SJSA1 (cell line): ENCODE measurements at places on chromosomes 5 and 9.

- DNase-seq = no peak
These were observed 16.5 kb downstream of the DNAJA1 start for GRCh38 chr9:33041432-33042188.

GRCh38 chr5:35246900-35247647 lies 16.8 kb upstream of the PRLR start:
- no peak for DNase-seq

- DNase-seq = no peak
These were observed 98.2 kb downstream of the GHR start for GRCh38 chr5:42521406-42521805.

DNA sequence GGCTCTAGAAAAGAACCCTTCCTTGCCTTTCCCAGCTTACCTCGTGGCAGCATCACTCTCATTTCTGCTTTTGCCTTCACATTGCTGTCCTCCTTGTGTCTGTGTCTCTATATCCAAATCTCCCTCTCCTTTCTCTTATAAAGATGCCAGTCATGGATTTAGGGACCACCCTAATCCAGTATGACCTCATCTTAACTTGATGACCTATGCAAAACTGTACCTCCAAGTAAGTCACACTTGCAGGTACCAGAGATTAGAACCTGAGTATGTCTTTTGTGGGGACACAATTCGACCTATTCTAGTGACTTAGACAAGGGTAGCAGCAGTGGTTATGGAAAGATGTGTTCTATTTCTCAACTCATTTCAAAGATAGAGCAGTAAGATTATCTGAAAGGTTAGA lies 160.1 kb downstream of the HMHB1 start:
- DNase-seq = no peak

DNA sequence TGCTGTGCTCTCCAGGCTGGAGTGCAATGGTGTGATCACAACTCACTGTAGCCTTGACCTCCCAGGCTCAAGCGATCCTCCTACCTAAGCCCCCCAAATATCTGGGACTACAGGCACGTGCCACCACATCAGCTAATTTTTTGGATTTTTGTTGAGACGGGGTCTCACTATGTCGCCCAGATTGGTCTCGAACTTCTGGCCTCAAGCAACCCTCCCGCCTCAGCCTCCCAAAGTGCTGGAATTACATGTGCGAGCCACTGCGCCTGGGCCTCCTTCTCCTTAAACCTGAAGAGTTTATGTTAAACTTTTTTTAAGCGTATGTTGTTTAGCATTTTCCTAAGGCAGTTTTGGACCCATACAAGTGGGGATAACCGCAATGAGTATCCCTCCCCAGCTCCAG lies 30.8 kb upstream of the SUSD3 start:
- DNase-seq = no peak

DNA sequence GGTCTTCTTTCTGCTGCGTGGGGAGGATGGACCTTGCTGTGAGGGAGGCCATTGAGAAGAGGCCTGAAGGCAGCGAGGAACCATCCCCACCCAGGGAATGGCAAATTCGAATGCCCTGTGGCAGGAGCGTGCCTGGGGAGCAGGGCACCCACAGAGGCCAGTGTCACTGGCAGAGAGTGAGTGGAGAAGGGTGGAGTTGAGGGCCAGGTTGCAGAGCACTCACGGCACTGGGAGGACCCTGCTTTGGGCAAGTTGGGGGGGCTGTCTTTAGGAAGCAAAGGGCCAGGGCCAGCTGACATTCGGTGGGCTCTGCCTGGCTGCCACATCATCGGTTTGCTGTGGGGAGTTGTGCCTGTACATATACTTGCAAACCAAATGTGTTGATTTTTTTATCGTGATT lies 47.2 kb downstream of the SYK start:
- DNase-seq = no peak

DNA sequence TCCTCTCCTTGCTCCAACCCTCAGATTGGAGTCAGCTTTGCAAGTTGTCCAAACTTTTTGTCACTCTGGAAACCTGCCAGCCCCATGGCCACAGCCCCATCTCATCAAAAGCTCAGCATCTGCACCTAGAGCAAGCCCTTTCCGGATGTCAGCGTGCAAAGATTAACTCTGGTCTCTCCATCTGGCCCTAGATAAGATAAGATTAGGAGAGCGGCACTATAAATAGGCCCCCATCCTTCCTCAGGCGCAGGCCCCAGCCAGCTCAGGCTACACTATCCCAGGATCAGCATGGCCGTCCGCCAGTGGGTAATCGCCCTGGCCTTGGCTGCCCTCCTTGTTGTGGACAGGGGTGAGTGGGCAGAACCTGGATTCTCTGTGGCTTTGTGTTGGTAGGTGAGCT lies at the start of gene SPINK4:
Gene SPINK4 (plus strand): TSS at position 247 of the 400 bp plus-strand sequence. CDS start 42 bp downstream, at position 289.
- no peak for DNase-seq

DNA sequence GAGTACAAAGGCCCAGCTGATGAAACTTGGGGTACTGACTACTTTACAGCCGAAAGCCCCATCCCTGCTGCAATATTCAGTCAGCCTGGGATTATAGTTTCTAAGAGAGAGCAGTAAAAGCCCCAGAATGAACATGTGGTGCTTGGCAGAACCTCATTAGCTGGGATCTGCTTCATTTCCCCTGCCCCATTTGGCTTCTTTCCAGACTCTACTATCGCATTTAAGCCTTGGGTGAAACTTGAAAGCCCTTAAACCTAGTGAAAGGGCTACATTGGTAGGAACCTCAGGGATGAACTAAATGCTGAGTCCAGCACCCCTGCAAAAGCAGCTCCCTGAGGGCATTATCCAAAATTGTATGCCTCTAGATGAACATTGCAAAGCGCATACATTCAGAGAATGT lies 631.1 kb downstream of the ACTL7B start:
- DNase-seq = no peak

DNA sequence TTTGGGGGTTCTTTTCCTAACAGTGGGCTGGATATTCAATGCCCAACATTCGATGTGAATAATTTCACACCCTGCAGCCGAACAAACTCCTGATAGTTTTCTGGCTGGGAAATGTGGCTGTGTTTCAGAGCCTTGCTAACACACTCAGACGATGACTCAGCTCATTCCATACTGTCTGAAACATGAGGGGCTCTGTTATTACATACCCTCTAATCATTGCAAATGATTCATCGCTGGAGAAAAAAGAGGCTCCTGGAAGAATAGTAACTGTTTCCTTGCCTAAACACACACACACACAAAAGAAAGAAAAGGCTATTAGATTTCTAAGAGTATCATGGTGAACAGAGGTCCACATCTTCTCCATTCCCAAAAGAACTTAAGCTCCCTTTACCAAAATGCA lies 75.8 kb downstream of the OXCT1 start:
- DNase-seq = peak; percentile 76

DNA sequence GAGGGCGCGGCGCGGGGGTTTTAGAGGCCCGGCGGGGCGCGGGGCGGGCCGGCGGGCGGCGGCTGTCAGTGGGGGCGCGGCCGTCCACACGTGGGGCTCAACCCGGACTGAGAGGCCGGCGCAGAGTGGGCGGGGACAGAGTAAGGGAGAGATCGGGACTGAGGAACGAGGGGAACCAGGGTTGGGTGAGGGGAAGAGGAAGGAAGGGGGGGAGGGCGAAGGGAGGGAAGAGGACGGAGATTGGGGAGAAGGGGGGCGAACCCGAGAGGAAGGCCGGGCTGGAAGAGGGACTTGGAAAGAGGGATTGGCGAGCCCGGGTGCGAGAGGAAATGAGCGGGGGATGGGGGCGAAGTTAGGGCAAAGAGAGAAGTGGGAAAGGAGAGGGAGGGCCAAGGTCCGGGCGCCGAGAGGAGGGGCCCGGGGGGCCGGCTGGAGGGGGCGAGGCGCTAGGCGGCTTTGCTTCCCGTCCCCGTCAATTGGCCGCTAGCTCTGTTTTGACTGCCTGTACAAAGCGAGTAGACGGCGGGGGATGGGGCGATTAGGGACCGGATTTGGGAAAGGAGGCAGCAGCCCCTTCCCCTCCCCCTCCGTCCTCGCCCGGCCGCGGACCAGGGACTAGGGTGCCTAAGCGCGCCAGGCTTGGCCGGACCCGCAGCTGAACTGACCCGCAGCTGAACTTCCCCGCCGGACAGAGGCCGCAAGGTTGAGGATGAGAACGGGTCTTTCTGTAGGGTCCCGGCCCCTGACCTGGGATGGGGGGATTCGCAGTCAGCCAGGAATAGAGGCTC lies 399 bp upstream of the FBN2 start:
- DNase-seq = peak; percentile 83

GRCh38 chr9:99231711-99232110 lies 9.6 kb downstream of the SEC61B start:
- no peak for DNase-seq

- DNase-seq = no peak
These were observed 95.7 kb downstream of the LHFPL2 start for GRCh38 chr5:78552729-78553342.

DNA sequence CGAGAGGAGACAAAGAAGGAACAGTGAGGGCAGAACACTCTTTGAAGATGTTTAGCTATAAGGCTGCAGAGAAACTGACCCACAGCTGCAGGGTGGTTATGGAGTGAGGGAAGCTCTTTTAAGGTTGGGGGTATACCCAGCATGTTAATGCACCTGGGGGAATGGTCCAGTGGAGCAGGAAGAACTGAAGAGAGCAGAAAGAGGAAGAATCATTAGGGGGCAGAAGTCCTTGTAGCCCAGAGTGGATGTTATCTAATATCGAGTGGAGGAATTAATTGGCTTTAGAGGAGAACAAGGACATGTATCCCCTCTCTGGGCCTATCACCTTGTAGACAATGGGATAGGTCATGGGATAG lies 7.7 kb downstream of the IL4 start:
- DNase-seq = no peak

DNA sequence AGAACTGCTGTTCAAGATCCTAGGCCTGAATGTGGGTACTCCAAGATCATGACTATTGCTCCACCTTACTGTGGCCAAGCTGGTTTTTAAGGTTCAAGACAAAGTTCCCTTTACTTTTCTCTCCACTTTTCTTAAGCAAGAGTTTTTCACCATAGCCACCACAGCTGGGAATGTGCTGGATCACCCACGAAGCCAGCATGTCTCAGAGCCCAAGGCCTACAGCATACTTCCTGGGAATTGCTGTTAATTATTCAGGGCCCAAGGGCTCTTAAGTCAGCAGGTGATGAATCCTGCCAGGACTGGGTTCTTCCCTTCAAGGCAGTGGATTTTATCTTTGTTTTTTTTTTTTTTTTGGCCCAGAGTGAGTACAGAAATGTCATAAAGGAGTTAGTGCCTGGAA lies 149.4 kb upstream of the TUSC1 start:
- DNase-seq = no peak

- DNase-seq = no peak
These were observed 1.3 kb upstream of the VDAC1 start for GRCh38 chr5:134006115-134006514.

- no peak for DNase-seq
These were observed 11.0 kb upstream of the GNPDA1 start for GRCh38 chr5:142023836-142024235.

DNA sequence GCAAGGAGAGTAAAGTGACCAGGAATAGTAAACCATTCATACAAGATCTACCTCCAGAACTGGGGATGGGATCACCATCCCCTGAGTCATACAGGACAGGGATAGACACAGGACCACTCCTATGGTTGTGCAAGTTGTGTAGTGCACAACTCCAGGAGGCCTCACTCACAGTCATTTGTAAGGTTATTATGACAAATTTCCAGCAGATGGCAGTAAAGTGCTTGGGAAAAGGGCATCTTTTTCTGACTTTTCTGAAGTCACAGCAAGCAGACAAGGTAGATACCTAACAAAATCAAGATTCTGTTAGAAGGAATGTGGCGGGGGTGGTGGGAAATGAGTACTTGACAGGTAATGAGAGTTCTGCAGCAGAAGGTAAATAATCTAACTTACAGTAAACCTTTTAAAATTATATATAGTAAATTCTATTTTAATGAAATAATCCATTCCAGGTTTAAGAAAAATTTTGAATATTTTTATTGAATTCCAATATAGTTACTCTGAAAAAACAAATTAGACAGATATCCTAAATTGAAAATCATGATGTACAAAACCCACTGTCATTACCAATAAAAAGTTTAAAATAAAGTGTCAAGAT lies 16.7 kb upstream of the KIF27 start:
- DNase-seq = no peak

GRCh38 chr5:154078272-154078671 lies 39.5 kb downstream of the MFAP3 start:
- no peak for DNase-seq

DNA sequence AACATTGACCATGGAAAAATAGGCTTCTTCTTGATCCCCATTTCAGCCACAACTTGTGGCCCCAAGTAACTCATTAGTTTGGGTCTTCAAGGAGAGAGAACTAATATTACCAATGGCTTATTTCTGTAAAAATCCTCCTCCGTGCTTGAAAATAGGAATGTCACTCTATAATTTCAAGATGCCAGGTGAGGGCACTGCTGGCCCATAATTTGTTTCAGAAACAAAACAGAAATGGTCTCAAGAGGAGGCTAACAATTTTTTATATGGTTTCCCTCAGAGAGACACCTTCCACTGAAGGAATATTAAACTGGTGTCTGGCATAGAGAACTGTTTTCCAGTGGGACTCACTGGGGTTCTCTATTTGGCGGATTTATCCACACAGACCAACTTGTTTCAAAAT lies 437.0 kb upstream of the TRPC7 start:
- DNase-seq = peak; percentile 33

DNA sequence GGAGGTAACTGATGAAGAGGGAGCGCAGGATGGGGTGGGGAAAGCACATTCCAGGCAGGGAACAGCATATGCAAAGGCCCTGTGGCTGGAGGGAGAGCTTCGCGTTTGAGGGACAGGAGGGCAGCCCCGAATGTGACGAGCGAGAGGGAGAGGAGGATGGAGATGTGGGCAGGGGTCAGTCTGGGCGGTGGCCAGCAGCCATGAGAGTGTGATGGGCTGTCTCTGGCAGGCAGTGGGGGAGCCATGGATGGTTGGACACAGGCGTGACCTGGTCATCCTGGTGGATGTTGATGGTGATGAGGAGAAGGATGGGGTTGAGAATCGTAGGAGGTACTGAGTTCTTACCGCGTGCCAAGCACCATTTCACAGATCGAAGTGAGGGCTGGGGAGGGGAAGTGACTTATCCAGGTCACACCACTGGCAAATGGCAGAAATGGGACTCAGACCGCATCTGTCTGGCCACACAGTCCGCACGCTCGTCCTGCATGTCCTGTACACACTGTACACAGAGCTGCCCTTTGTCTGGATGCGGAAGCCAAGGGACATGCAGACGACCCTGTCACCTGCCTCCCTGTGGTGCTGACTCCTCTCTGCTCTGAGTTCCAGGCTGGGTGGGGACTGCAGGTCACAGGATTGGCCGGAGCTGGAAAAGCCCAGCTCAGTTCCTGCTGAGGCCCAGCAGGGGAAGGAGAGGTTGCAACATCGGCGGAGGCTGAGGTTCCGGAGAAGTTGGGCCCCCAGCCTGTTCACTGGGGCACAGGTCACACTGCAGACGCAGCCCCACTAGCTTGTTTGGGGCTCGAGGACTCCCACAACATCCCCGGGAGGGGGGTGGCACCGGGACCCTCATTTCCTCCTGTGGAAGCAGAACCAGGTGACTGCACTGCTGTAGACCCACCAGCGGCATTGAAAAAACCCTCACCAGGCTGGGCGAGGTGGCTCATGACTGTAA lies 165.6 kb upstream of the IER5L start:
- no peak for DNase-seq

DNA sequence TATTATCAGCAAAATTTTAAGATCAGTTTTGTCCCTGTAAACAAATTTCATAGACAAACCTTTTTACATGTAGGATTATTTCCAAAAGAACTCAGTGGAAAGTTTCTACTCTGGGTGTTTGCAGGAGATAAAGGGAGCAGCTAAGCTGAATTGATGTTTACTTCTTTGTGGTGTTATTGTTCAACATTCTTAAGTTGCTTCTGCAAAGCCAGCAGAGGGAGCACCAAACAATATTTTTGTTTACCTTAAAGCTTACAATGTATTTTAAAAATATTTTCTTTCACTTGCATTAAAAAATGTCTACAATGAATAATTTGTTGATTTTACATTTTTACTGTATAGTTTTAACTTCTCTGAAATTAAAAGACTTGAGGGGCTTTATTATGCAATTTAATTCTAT lies 135.4 kb downstream of the ATG10 start:
- no peak for DNase-seq
